ENCODE measurements at places on chromosomes 4 and X. TPM values are rescaled to one million over a fixed set of nuclear protein-coding genes. Genes with fewer than 3 reads are reported as not detected.

DNA sequence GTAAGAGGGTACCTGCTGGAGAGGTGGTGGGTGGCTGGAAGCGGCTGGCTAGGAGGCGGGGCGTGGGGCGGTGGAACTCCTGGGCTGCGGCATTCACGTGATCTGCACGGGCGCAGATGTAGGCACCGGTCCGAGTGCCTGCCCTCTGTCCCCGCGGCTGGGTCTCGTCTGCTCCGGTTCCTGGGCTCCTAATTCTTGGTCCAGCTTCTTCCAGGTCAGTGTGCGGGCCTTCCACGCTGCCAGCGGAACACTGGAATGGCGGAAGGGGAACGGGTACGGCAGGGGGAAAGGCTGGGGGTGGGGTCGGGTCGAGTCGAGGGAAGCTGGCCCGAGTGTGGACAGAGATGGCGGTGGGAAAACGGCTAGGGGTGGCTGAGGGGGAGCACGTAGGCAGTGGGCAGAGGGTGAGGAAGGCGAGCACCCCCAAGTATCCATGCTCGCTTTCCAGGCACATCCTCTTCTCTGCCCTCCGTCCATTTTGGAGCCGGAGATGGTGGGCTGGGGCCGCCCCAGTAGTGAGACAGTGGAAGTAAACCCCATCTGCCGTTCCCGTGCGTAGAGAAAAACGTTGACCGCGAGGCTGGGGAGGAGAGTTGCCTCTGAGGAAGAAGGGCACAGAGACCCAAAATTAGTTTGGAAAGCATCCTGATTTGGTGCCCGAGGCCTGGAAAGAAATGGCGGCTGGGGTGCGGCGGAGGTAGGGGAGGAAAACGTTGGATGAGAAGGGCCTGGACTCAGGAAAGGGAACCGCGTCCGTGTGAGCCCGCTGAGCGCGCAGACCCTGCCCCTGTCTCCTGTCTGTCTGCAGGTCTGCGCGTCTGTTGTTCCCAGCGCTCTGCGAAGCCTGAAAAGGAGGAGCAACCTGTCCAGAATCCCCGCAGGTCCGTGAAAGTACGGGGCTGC, at the start of gene TCEAL4:
TCEAL4 (plus strand) TSS at position 105 of the 903 bp plus-strand sequence. CDS start 1,161 bp downstream, outside the sequence.
- DNase-seq, result no peak

- no peak for DNase-seq
Measured at GRCh38 chrX:132467026-132467425, 21.8 kb downstream of the MBNL3 start.

DNA sequence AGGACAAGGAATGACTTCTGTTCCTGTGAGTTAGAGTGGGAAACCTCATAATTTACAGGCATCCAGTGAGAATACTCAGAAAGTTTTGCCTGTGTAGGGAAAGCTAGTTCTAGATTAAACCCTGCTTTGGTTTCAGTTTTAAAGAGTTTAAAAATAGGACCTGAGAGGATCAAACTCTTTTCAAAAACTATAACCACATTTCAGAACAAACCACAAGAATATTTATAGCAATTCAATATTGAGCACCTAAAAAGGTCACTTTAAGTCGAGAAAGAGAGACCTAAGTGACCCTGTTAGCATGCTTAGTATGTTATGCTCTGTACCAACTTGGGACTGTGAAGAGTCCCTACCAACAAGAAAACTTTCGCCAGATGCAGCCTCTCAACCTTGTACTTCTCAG, 17.4 kb upstream of the PWWP3B start:
- DNase-seq, result no peak

CENPE gene
- 5.7 TPM for total RNA-seq

VCX2 gene
- not detected for total RNA-seq

NAP1L2 gene
- total RNA-seq, result not detected
